Hindlimb muscle (tissue), 1 donor: ENCODE measurements at places on chromosomes 12 and 14. TPM values are rescaled to one million over a fixed set of nuclear protein-coding genes. Genes with fewer than 3 reads are reported as not detected.

GRCh38 chr12:89768586-89769482, 60.2 kb upstream of the ATP2B1 start:
- no peak for DNase-seq

DNA sequence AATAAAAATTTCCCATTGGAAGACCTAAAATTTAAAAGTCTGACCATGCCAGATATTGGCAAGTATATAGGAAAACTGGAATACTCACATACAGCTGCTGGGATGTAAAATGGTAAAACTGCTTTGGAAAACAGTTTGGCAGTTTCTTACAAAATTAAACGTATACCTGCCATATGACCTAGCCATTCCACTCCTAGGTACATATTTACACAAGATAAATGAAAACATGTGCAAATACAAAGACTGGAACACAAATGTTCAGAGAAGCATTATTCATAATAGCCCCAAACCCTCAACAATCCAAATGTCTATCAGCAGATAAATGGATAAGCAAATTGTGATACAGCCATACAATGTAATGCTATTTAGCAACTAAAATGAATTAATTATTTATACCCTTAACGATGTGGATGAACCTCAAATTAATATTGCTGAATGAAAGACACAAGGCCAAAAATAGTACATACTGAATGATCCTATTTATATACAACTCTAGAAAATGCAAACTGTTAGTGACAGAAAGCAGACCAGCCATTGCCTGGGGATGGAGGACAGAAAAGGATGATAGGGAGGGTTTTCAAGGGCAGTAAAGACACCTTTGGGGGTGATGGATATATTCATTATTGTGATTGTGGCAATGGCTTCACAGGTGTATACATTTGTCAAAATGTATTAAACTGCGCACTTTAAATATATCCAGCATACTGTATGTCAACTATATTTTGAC, 21.3 kb upstream of the TCP11L2 start:
- DNase-seq: no peak

DNA sequence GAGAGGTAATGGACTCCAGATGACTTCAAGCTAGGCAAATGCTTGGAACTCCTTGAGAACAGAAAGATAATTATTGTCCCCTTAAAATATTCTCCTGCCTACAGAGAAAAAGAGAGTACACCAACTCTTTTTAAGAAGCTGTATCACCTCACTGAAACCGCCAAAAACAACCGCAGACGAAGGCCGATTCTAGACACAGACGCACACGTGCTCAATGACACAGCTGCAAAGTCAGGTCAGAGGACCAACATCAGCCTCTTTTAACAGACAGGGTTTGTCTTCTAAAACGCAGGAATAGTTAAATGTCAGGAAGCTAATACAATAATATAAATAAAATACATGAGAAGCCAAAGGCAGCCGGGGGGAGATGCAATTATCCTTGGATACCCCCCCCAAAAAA, 19.0 kb downstream of the SLC15A4 start:
- DNase-seq: no peak

- DNase-seq: peak; percentile 49
Measured at GRCh38 chr12:80551897-80552296, 107.9 kb downstream of the PTPRQ start.

DNA sequence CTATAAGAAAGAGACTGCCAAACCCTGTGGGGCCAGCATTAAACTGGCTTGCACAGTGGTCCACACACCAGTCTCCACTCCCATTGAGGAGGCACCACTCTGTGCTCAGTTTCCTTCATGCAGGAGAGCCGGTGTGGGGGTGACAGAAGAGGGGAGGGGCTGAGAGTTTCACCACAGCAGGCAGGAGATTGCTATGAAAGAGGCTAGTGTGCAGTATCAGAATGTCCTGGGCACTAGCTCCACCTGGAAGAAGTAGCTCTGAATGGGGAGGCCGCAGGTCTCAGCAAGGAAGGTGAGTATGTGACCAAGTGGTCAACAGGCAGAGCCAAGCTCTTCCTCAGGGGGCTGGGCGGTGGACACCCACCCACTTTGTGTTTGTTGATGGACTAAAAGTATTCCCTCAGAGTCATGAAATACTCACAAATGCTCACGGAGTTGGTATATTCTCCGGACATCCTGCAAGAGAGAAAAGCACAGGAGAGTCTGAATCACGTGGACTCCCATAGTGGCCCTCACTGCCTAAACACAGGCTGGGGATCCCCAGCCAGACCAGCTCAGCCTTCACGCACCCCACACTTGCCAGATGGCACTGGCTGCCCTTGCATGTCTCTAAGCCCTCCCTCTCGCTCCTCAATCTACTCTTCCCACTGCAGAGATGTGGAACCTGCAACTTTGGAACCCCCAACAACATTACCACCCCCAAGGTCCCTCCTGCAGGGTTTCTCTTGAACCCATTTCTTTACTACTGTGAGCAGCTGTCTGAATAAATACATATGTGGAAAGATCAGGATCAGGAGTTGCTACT, 7.8 kb upstream of the KRT72 start:
- no peak for DNase-seq

GRCh38 chr14:103163199-103163598, 39.9 kb downstream of the TNFAIP2 start:
- no peak for DNase-seq

GRCh38 chr12:124623344-124624035, 56.1 kb upstream of the NCOR2 start:
- DNase-seq: no peak

GRCh38 chr14:105094193-105094907, 29.1 kb upstream of the GPR132 start:
- no peak for DNase-seq

DNA sequence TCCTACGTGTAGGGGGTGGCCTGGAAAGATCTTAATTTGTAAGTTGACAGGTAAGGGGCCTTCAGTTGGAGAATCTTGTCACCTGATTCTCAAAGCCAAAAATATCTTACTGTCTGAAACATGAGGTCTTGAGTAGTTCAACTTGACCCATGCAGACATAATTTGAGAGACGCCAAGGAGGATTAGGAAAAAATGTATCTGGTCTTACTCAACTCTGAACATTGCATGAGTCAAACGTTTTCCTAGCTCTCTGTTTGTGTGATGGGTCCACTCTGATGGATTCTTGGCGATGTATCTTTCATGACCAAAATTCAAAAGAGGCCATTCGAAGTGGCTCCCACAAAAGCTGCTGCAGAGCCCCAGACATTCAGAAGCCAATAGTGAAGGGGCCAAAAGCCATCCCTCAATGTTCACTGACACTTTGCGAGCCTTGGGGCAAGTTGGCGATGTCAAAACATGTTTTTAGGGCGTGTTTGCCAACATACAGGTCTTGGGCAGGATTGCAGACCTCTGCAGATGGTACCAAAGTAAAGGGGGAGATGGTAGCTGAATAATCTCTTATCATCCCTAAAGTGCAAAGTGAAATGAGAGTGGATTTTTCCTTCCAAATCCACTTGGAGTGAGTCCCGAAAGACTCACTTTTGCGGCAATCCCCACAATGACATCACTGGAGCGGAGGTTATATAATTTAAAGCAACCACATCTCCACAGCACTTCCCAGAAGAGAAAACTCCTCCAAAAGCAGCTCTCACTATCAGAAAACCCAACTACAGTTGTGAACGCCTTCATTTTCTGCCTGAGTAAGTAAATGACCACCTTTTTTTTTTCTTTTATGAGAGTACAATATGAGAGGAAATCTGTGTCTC, at the start of gene BDKRB1:
Gene BDKRB1, plus strand, starts transcription at position 710 of the 866 bp plus-strand sequence. CDS start 7,473 bp downstream, outside the sequence.
- DNase-seq: no peak

- no peak for DNase-seq
Measured at GRCh38 chr14:105258846-105259245, 10.5 kb downstream of the BTBD6 start.

TAS2R10 gene
- polyA plus RNA-seq: 0.50 TPM

PPP1R36 gene
- polyA plus RNA-seq: not detected

HRK gene
- polyA plus RNA-seq: 0.30 TPM

PRKAB1 gene
- polyA plus RNA-seq: 29.7 TPM
